ENCODE measurements at places on chromosomes 16 and 17.

GRCh38 chr17:73160980-73161630 is 3.7 kb upstream of the SSTR2 start:
- DNase-seq: no peak

GRCh38 chr16:1950047-1950446 is 4.4 kb downstream of the RPL3L start:
- DNase-seq: no peak

DNA sequence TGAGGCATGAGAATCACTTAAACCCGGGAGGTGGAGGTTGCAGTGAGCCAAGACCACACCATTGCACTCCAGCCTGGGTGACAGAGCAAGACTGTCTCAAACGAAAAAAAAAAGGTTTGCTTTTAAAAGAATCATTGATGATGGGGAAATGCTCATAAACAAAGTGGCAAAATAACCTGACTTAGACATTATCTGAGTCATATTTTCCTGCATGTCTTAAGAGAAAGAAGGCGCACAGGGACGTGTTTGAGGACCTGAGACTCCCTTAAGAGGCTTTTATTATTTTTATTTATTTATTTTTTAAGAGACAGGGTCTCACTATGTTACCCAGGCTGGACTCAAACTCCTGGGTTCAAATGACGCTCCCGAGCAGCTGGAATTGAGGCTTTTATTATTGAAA is 5.7 kb upstream of the PRPSAP1 start:
- no peak for DNase-seq

DNA sequence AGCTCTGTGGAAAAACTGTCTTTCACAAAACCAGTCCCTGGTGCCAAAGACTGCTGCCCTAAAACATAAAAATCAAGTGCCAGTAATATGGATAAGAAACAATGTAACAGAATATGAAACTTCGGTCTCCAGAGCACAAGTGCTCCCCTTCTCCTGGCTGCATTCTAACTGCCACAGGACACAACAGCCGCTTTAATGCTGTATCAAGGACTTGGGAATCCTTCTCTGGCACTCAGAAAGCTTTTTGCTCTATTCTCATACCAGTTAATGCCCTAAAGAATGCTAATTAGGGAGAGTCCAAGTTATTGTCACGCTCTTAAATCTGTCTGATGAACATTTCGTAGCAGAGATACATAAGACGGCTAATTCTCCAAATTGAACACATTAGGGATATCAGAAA is 90.9 kb downstream of the PARN start:
- no peak for DNase-seq

- DNase-seq: no peak
Measured at GRCh38 chr16:22624038-22624799, 113.5 kb downstream of the NPIPB5 start.

DNA sequence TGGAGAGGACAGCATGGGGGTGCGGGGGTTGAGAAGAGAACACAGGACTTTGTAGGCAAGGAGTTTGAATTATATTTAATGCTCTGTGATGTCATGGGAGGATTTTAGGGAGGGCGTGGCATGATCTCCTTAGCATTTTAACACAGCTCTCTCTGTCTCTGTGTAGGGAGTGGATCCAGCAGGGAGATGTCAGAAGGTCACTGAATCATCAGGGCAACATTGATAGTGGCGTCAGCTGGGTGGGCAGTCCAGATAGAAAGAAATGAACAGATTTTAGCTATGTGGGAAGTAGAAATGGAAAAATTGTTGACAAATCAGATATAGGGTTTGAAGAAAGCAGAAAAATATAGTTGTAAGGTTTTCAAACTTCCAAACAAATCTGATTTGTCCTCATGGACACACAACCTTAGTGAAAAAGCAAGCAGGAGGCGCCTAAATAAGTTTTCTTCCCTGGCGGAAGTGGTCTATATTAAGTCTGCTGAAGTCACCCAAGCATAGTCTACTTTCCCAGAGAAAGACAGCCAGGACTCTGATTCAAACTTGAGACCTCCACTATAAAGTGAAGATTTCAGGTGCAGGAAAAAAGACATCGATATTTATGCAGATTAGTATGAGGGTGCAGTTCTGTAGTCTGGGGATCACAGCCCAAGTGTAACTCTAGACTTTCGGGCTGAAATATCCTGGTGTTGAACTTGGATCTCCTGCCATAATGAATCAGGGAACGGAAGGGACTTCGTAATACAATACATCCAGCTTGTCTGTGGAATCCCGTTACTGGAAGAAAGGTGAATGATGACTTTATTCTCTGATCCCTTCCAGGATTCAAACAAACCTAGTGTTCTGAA is 10.1 kb upstream of the PCTP start:
- no peak for DNase-seq

DNA sequence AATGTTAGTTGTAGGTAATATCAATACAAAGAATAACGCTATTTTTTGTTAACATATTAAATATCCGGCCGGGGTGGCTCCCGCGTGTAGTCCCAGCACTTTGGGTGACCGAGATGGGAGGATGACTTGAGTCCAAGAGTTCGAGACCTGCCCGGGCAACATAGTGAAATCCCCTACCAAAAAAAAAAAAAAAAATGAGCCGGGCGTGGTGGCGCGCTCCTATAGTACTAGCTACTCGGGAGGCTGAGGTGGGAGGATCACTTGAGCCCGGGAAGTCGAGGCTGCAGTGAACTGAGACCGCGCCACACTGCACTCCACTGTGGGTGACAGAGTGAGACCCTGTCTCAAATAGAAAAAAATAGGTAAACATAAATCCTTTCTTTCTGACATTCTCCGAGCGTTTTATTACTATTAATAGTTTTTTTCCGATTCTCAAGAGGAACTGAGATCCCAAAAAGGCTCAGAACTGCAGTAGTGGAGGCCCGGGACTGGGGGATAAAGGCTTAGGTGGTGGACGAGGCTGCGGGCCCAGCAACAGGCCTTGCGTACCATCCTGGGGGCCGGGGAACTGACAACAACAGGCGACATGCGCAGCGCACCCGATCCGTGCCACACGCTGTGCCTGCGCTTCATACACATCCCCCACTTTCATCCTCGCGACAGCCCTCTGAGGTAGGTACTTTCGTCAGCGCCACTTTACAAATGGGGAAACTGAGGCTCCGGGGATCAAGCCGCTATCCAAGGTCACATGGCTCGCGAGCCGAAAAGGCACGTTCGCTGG is 919 bp downstream of the N4BP1 start:
- DNase-seq: no peak

DNA sequence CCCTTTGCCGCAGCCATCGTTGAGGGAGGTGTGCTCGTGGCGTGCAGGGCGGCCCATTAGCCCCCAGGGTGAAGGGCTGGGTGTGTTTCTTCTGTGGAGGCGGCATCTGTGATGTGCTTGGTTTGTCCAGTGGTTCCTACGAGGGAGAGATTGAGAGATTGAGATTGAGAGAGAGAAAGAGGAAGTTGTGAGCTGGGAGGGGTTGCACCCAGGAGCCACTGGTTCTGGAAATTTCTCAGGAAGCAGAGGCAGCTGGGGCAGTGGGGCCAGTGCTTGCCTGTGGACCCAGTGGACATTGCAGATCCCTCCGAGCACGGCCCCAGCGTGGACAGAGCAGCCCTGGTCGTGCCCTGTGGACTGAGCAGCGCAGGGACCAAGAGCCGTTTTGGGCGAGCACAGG is 72.0 kb upstream of the ZNF750 start:
- DNase-seq: no peak

GRCh38 chr17:71921796-71922195 is 199.0 kb upstream of the SOX9 start:
- no peak for DNase-seq

GRCh38 chr16:67030221-67030962 is 1.4 kb downstream of the CBFB start:
- no peak for DNase-seq

DNA sequence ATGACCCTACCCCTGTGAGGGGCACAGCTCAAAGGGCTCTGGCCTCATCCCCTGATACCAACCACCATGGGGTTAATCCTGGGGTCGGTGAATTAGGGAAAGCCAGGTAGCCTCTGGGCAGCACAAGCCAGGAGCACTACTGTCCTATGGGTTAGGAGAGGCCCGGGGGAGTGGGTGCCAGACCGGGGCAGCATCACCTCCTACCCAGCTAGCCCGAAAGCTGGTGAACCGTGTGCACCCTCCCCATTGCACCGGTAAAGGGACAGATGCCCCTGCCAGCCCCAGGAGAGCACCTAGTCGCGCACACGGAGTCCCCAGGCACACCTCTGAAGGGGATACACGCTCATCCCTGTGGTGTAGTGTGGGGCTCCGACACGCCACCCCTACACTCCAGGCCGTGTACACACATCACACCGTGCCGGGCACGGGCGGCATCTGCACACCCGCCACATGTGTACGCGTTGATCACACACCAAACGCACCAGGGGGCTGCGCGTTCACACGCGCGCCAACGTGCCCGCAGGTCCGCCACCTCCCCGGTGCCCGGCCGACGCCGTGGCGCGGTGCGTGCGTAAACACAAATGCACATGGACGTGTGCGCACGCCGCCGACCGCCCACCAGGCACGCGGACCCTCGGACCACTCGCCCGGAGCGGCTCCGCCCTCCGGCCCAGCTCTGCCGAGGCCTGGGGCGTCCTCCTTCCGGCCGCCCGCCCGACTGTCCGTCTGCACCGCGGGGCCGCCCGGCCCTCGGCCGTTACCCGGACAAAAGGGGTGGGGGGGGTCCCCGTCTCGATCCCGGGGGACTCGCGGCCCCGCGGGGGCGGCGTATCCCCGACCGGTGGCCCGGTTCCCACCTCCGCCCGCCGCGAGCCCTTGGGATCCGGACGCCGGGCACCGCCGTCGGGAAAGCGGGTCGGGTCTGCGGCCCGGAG is 785 bp downstream of the UBALD1 start:
- DNase-seq: no peak

DNA sequence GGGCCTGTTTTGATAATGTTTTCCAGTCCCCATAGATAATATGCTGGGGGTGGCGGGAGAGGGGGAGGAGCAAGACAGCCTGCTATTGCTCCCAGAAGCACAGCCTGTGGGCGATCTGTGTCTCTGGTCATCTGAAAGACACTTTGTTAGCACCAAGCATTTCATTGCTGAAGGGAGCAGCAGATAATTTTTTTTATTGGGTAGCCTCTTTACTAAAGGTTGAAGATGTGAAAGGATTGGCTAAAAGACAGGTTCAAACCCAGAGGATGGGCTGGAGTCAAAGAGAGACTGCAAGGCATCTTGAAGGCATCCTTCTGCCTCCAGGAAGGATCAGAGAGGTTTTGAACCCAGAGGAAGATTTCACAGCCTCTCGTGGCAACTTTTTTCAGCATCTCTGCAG is 60.6 kb downstream of the C17orf67 start:
- no peak for DNase-seq

DNA sequence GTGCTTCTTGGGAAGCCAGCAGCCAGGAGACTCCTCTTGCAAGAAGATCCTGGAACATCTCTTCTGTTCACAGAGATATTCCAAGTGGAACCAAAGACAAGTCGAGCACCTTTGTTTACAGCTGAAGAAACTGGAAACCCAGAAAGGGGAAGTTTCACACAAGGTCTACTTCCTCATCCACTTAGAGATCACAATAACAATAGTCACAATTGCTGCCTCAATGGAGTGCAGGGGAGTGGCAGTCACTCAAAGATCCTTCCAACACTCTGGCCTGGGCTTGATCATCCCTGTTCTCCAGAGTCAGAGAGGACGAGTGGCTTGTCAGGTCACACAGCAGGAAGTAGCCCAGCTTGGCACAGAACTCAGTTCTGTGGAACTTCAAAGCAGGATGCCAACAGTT is 46.9 kb upstream of the SIAH1 start:
- DNase-seq: no peak

DNA sequence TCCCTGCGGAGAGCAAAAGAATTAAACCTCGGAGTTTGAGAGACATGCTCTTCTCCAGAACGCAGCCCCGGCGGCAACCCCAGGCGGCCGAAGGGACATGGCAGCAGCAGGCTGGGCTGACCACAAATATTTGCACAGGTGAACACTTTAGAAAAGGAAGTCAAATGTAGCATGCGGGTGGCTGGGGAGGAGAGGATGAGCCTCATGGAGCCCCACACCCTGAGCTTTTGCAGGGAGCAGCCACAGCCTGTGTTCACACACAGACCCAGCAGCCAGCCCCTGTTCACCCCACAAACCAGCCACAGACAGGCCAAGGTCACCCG is 17.8 kb downstream of the HS3ST6 start:
- DNase-seq: no peak

DNA sequence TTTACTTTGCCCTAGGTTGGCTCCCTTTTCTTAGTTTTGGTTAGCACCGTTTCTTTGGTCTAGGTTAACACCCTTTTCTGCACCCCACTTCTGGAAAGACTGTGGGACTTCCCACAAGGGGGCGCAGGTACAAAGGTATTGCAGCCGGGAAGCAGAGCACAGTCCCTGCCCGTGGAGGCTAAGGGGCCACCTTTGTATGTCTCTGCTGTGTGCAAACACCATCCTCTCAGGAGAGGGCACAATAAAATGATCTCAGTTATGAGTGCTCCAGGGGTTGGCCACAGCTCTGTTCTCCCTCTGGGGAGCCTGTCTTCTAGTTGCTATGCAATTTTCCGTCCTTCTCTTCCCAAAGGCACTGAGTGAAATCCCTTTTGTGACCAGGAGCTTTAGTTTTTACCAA is 28.4 kb upstream of the TMC5 start:
- no peak for DNase-seq

DNA sequence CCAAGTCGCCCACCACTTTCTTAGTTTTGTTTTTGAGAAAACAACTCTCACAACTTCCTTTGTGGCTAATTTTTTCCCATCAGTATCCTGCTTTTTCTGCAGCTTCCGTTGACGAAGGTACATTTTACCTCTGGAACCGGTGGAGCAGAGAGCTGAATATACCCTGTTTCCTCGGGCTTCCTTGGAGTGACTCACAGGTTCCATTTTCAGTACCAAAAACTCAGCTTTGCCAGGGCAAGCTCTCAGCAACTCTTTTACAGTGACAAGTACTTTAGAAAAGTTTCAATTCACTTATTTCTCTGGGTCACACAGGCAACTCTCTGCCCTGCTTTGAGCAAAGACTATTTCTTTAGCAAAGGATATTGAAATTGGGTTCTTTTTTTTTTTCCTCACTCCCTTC is 318.9 kb downstream of the SNX29 start:
- DNase-seq: no peak

DNA sequence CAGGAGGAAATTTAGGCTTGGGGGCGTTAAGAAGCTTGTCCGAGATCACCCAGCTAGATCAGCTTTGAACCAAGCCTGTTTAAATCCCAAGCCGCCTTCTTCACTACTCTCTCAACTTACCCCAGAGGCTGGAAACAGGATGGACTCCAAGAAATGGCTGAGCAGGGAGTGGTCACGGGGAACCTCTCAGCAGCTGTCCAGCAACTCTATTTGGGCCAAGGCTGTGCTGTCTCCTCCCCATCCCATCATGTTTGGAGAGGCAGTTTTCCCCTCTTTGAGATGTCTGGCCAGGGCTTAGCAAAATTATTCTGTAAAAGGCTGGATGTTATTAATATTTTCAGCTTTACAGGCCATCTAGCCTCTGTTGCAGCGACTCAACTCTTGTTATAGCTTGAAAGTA is 305.7 kb downstream of the RBFOX1 start:
- DNase-seq: no peak

DNA sequence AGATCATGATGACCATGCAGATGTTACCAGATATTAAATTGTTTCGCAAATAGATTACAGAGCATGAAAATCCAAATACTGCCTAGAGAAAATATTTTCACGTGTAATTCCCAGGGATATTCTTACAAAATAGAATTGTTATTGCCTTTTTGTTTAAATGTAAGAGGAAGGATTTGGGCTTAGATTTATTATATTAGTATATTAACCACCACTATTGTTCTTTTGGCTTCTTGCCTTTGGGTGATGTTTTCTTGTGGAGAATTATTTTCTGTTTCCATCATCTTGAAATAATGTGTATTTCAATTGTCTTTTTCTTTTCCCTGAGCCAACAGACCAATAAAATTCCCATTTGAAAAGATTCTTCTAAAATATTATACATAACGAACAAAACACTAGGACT is 109.7 kb upstream of the NUDT7 start:
- DNase-seq: no peak

GRCh38 chr16:83626676-83627075 is 181.1 kb upstream of the HSBP1 start:
- DNase-seq: no peak
